ENCODE measurements at places on chromosomes 12 and 14.

DNA sequence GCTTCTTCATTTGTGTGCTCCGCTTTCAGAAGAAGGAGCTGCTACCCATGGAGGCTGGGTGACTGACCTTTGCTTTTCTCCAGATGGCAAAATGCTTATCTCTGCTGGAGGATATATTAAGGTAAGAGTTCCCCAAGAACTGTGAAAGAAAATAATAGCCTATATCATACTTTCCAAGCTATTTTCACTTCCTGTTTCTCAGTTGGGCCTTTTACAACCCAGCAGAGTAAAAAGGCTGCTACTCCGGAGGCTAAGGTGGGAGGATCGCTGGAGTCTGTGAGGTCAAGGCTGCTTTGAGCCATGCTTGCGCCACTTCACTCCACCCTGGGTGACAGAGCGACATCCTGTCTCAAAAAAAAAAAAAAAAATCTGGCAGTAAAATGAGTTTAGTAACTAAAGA, 82.1 kb downstream of the APAF1 start:
- no peak for DNase-seq

DNA sequence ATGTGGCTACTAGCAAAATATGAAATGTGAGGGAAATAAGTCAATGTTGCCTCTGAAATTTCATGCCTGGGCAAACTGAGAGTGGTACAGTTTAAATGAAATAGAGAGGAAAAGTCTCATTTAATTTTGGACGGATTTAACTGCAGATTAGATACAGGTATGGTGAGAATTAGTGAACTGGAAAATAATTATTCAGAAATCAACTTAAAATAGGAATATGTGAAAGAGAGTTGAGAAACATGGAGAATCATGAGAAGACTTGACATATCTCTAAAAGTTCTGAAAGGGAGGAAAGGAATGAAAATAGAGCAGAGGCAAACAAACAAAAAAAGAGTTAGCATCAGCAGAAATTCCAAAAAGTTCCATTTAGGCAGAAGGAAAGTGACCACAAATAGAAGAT, 33.5 kb upstream of the BMAL2 start:
- no peak for DNase-seq

DNA sequence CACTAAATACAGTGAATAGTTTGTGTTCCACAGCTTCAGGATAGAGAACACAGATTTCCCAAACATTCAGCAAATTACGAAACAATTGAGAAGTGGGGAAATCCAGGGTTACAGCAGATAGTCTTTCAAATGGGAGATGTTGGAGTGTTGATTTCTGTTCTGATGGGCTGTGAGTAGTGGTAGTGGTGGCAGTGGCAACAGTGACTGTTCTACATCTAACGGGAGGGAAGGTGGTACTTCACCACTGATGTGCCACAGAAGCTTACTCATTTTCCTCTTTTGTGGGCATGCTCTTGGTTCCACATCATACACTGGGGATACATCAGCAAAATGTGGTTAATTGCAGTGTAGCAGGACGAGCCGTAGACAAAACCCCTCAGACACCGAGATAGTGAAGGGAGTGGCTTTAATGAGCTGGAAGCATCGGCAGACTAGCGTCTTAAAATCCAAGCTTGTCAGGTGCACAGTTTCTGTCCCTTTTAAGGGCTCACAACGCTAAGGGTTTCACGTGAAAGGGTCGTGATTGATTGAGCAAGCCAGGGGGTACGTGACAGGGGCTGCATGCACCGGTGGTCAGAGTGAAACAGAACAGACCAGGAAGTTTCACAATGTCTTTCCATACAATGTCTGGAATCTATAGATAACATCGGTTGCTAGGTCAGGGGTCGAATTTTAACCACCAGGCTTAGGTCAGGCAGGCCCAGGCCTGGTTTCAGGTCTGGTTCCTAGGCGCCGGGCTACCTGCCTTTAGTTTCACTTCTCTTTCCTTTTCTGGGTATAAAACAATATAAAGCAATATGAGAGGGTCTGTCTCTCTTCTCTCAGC, 330.6 kb upstream of the FBXO33 start:
- DNase-seq, result no peak

DNA sequence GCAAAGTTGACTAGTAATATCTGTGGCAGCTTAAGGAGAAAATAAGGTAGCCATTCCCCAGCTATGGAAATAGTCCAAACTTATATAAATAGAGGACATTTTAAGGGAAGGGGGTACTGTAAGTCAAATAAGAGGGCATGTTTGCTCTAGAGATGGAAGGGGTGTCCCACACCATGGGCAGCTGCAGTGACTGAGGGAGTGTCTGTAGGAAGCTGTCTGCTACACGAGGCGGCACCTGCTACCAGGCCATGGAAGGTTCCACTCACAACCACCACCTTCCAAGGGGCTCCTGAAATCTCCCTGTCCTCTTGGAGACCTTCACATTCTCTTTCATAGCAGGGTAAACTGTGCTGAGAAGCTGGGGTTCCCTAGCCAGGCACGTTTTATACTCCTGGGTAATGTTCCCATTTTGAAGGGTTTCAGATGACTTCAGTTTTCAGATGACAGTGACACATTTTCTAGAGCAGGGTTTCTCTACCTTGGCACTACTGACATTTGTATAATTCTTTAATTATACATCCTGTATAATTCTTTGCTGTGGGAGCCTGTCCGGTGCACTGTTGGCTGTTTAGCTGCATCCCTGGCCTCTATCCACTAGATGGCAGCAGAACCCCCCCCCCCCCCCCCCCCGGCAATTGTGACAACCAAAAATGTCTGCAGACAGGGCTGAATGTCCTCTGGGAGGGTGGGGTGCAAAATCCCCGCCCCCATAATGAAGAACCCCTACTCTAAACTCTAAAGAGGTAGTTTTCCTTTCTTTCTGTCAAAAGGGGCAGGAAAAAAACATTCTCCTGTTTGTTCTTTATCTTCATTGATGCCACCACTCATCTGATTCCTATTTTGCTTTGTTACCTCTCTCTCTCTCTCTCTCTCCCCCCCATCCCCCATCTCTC, 11.6 kb upstream of the SMCO2 start:
- DNase-seq, result no peak

DNA sequence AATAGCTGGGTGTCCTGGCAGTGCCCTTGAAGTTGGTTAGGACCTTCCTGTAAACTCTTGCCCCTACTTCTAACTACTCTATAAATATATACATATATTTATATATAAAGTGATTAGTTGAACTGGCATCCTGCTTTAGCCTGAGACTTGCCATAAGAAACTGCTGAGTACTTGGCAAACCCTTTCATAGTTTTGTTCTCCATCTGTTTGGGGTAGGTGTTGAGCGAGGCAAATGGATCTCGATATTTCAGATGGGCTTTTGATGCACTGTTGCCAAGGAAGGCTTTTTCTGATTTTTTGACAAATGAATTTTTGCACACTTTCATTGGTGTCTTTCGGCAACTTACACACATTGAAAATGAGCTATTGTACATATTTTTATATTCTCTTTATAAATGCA, 10.4 kb downstream of the CALM1 start:
- DNase-seq, result no peak

DNA sequence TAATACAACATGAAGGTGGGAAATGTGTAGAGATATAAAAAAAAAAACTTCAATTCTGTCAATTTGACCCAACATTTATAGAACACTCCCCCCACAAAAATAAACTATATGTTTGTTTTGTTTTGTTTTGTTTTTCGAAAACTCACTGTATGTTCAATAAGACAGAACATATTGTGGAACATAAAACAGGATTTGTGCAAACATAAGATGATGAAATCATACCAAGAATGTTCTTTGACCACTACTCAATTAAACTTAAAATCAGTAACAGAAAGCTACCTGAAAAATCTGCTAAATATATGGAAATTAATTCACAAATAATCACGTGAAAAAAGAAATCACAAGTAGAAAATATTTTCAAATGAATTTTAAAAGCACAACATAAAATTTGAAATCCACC, 61.2 kb downstream of the PAWR start:
- no peak for DNase-seq

DNA sequence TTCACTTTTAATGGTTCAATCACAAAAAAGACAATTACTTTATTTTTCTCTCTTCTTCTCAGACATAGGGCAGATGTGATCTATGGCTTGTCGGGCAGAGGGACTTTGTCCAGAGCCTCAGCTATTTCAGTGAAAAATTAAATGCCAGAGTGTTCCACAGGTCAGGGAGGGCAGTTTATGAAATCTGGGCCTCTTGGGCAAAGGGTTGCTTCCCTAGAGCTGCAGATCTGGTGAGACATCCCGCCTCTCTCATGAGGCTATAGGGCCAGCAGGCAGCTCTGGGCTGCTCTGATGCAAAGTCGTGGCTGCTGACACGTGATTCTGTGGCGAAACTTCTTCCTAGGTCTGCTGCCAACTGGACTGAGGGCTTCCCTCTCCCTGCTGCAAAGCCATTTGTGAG, 6.0 kb downstream of the CLMN start:
- no peak for DNase-seq

DNA sequence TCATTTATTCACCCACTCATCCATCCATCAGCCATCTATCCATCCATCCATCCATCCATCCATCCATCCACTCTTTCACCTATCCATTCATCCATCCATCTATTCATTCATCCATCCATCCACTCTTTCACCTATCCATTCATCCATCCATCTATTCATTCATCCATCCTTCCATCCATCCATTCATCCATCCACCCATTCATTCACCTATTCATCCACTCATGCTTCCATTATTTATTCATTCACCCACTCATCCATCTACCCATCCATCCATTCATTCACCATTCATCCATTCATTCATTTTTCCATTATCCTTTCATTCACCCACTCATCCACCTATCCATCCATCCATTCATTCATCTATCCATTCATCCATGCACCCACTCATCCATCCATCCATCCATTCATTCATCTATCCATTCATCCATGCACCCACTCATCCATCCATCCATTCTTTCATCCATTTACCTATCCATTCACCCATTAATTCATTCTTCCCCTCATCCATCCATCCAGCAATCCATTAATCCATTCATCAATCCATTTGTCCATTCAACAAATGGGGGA, 360.9 kb downstream of the ADGRD1 start:
- no peak for DNase-seq

- DNase-seq, result no peak
These were observed 120.5 kb upstream of the RASSF8 start for GRCh38 chr12:25838007-25838406.

GRCh38 chr14:61511558-61511948, 183.8 kb upstream of the HIF1A start:
- no peak for DNase-seq

DNA sequence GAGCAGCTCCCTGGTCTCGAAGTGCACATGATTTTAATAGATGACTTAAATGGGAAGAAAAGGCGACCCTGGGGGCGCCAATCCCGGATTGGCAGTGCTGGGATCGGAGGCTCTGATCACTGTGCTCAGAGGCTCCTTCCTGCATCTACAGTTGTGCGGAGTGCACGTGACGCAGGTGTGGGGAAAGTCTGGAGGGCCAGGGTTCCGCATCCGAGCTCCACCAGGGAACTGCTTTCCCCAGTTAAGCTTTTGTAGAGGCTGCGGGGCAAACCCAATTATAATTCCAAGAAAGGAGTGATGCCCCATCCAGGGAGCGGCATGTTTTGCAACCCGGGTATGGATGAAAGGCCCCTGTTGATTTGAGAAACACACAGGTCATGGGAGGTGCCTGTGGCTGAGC, 36.5 kb downstream of the ELK3 start:
- no peak for DNase-seq

DNA sequence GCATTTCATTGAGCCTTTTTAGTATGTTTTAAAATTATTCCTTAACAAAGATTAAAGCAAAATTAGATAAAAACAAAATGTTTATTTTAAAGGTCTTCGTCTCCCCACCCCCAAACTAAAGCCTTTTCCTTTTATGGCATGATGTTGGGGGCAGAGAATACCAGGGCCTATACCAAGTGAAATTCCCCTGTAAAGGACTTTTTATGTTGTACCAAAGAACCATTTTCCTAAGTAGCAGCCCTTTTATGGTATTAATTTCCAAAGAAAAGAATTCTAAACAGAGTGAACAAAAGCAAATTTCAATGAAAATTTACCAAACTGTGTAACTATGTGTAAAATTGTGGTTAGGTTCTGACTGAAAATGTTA, 71.9 kb upstream of the GNPNAT1 start:
- DNase-seq, result no peak

GRCh38 chr12:31368666-31369361, 42.9 kb upstream of the SINHCAF start:
- no peak for DNase-seq

DNA sequence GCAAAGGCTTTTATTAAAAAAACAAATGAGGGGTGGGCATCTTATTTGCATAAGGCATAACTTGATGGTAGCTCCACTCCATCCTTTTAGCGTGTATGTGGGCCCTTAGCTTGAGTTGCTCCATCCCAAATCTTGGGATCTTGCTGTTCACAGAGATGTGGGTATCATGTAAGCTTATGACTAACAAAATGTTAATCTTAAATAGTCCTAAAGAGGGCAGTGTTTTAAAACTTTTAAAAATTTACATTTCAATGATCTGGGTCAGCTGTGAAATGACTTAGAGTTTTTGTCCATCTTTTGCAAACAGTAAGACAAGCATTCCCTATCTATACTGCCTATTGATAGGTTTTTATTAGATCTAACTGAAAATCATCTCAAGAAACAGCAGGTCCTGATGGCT, 86.0 kb downstream of the SLCO1A2 start:
- no peak for DNase-seq

DNA sequence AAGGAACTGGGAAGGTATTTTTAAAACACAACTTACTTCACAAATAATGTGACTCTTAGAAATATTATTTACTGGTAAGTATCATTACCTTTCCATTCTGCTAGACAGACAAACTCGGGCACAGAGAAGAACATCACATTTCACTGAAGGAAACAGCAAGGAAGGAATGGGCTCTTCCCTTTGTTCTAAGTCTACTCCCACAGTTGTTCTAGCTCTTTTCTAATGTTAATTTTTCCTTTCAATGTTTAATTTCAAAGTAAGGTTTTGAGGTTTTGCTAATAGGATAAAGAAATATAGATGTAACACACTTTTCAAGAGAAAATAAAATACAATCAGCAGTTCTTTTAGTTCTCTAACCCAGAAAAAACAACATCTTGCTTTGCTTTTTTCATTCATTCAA, 7.0 kb downstream of the NID2 start:
- DNase-seq, result no peak

DNA sequence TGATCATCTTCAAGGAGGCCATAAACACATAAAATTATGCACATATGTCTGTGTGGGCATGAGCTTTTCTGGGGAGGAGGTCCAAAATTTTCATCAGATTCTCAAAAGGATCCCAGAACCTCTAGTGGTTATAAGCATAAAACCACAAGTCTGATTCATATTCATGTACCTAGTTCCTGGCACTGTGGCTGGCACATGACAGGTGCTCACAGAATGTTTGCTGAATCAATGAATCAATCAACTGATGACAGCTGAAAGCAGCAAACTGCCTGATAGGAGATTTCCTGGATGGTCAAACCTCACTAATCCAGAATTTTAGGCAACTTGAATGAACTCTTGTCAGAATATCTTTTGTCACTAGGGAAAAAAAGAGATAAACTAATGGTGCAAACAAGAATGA, 13.5 kb upstream of the CMKLR1 start:
- no peak for DNase-seq

- no peak for DNase-seq
These were observed 13.9 kb upstream of the NR4A1 start for GRCh38 chr12:52037248-52037861.

- no peak for DNase-seq
These were observed 44.0 kb upstream of the EAPP start for GRCh38 chr14:34583525-34583924.
